ENCODE measurements at places on chromosomes 16 and 17.

GRCh38 chr16:23131436-23131835, 17.8 kb downstream of the USP31 start:
- DNase-seq: no peak

DNA sequence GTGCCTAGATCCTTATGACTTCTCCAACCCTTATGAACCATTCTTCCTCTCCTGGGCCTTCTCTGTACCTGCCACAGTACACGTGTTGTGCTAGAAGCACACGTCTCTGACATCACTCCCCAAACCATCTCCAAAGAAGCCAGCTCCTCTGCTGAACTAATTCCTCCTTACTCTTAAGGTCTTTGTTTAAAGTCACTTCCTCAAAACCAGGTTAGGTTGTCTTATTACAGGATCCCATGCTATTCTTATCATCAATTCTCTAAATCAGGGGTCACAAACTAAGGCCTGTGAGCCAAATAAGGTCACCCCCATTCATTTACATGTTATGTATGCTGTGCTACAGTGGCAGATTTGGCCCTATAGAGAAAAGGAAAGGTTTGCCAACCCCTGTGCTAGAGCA, 4.0 kb downstream of the SUPT6H start:
- no peak for DNase-seq

DNA sequence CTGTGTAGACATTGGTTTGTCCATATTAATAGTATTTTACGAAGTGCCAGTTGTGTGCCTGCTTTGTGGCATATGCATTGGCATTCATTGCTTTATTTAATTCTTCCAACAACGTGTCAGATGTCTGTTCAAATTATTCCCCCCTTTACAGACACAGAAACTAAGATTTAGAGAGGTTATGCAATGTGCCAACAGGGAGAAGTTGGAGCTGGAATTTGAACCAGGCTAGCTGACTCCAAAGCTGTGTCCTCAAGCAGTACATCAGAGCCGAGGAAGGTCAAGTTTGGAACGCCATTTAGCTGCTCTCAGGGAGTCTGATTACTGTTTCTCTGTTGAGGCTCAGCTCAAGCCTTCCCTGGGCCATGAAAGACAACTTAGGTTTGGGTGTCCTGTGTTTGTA, 232.3 kb downstream of the WWOX start:
- no peak for DNase-seq

GRCh38 chr17:50491505-50491904, 12.8 kb downstream of the RSAD1 start:
- DNase-seq: no peak

DNA sequence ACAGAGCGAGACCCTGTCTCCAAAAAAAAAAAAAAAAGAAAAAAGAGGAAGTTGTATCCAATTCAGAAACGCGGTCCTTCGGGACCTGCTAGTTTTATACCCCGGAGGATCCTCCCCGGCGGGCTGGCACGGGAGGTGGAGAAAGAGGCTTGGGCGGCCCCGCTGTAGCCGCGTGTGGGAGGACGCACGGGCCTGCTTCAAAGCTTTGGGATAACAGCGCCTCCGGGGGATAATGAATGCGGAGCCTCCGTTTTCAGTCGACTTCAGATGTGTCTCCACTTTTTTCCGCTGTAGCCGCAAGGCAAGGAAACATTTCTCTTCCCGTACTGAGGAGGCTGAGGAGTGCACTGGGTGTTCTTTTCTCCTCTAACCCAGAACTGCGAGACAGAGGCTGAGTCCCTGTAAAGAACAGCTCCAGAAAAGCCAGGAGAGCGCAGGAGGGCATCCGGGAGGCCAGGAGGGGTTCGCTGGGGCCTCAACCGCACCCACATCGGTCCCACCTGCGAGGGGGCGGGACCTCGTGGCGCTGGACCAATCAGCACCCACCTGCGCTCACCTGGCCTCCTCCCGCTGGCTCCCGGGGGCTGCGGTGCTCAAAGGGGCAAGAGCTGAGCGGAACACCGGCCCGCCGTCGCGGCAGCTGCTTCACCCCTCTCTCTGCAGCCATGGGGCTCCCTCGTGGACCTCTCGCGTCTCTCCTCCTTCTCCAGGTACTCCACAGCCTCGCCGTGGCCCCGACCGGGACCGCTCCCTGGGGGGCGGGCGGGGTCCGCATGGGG, at the start of gene CDH3:
Gene CDH3 (plus strand): TSS at position 596 of the 779 bp plus-strand sequence. CDS start 70 bp downstream, at position 666.
- DNase-seq: no peak
